ENCODE measurements at places on chromosomes 16 and 17. TPM values are rescaled to one million over a fixed set of nuclear protein-coding genes. Genes with fewer than 3 reads are reported as not detected.

DNA sequence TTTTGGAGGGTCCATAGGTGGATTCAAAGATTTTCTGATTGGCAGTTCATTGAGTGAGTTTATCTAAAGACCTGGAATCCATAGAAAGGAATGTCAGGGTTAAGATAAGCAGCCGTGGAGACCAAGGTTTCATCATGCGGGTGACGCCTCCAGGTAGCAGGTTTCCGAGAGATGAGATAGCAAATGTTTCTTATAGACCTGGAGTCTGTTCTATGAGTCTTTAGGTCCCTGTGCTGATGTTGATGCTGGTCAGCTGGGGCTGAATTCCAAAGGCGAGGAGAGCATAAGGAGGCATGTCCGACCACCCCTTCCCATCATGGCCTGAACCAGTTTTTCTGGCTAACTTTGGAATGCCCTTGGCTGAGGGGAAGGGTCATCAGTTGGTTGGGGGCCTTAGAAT is 80.2 kb downstream of the RAP1GAP2 start:
- no peak for ATAC-seq

Gene CPNE7
- 1.0 TPM for total RNA-seq

Gene KRT13
- total RNA-seq: 44,686 TPM

DNA sequence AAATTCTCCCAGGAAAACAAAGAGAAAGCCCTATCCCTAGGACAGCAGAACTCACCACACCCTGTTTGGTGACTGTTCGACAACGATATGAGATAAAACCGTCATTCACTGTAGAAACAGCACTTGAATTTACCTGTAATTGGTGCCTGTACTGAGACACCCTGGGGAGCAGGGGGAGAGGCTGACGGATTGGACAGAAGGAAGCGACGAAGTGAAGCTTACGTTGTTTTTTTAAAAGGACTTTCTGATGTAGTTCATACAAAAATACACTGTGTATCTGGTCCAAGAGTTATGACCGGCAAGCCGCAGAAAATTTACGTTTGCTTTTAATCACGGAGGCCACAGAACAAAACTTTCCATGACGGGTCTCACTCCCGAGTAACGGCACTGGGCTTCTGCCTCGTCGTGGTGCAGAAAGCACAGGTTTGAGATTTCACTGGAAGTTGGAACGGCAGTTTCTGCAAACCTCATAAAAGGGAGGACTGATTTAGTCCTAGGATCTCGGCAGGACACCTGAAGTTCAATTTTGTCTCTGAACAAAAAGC is 9.7 kb downstream of the NXN start:
- no peak for ATAC-seq

DNA sequence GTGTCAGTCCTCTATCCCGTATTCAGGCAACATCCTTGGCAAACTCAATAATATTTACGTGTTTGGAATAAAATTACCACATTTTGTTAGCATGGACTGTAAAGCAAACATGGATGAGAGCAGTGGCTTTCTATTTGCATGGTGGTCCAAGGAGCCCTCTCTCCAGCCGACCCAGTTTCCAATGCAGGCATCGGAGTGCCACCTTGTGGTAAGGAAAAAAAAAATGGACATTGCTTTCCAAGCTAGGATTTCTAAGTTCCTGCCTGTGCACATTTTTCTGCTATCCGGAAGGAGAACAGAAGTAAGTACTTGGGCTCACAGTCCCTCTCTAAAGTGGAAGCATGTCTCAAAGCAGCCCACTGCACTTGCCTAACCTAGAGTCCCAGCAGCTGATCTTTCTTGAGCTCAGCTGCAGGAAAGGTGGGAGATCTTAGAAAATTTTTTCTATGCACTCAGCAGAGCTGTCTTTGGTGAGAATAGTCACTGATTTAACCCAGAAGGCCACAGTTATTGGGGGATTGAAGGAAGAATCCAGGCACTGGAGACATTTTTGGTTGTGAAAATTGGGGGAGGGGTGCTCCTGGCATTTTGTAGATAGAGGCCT is 46.0 kb upstream of the ERCC4 start:
- no peak for ATAC-seq

Measured in esophagus mucosa (tissue), 1 donor.